ENCODE measurements at places on chromosomes 12 and 14.

- no peak for DNase-seq
Observed at GRCh38 chr14:98412431-98412830, 859.6 kb downstream of the BCL11B start.

DNA sequence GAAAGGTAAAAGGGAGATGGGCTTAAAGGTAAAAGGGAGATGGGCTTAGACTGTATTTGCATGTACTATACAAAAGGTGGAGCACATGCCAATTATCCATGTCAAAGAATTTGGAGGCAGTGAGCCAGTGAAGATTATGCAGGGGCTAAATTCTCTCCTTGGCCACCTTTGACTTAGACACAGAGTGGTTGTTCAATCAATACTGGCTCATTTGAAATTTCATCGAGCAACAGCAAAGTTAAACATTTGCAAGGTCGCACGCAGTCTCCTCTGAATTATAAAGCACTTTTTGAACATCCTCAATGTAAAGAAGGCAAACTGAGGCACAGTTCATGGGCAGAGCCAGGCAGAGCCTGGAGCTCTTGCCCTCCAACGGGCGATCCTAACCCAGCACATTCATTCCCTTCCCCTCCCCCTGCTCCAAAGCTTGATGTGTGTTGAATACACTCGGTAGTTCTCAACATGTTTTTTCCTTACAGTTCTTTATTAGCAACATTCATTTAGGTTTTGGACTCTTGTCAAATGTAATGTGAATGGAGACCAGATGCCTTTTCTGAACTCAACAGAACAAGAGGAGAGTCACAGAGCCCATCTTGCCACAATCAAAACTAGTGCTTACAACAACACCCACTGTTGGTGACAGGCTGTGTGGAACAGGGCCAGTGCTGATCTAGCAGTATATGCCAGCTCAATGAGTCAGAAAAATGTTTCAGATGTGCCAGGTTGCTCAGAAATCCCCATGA, 169.7 kb upstream of the G2E3 start:
- DNase-seq = no peak

- no peak for DNase-seq
Observed at GRCh38 chr12:132632521-132633228, 14.1 kb downstream of the P2RX2 start.

DNA sequence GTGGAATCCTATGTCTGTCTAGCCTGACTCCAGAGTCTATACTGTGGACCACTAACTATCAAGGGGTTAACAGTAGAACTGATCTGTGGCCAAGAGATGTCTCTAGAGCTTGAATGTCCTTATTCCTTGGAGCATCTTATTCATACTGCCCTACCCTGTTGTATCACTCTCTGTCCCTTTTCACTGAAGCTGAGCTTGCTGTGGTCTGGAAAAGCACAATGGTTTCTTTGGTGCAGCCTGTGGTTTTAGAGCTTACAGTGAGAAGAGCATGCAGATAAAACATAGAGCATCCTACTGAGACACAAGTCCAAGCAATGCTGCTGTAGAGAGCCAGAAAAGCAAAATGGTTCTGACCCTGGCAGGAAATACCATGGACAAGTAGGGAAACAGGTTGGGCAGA, 367.0 kb upstream of the ATP2B1 start:
- no peak for DNase-seq

GRCh38 chr12:28374556-28374955, 184.3 kb downstream of the CCDC91 start:
- DNase-seq = no peak

DNA sequence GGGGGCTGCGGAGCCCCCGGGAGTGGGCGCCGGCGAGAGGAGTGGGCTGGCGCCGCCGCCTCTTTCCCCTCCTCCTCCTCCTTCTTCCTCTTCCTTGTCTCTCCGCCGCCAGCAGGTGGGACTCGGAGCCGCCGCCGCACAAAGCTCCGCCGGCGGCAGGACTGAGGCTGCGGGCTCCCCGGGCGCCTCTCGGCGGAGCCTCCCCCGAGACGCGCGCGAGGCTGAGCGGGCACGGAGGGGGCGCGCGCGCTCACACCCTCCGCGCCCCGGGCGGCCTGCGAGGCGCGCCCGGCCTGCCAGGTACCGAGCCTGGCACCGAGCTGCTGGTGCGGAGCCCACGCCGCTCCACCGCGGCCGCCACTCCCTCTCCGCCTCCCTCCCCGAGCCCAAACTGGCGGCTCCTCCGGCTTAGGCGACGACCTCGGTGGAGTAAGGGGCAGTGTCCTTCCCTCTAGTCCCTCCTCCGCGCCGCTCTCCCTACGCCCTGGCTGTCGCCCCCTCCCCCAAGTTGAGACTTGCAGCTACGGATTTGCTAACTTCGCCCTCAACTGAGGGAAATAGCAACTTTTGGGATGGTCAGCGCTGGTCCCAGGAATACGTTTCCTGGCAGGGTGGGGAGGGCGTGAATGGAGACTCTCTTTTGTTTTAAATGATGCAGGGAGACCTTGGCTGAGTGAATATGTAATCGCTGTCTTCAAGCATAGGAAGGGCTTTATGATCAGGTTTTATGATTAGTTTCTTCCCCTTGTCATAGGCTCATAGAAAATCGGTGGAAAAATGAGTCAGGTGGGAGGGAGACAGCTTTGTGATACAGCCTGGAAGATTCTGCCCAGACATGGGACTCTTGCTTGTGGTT, 199.5 kb upstream of the CAND1 start:
- DNase-seq = peak; percentile 62

DNA sequence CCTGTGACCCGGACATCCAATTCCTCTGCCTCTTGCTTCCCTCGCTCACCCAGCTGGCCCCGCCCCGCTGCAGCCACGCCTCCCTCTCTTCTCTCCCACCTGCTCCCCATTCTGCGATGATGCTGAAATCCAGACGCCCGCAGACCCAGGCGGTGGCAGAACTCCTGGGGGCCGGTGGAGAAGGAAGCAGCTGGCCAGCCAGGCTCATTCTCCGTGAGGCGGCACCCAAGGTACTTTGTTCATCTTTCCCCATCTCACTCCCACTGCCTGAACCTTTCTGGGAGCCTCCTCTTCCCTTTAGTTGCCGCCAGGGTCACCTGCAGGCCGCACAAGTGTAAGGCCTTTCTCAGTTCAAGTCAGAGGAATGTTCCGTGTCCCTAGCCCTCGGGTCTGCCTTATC, 35.7 kb downstream of the FOXN4 start:
- DNase-seq = no peak

DNA sequence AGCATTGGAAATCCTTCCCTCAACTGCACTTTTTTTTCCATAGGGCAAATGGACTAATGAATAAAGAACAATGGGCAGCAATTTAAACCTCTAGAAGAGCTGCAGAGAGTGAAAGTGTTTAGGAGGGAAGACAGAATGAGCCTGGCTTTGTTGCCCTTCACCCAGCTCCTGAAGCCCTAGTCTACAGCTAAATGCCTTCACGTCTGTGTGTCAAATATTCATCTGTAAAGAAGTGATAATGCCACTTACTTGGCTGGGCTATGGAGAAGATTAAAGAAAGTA, 45.6 kb downstream of the FLRT2 start:
- DNase-seq = no peak

- DNase-seq = peak; percentile 76
Observed at GRCh38 chr14:37230551-37231194, 32.9 kb downstream of the MIPOL1 start.

GRCh38 chr12:59431266-59431665, 164.6 kb upstream of the SLC16A7 start:
- DNase-seq = no peak

- DNase-seq = no peak
Observed at GRCh38 chr14:94863366-94863765, 93.5 kb upstream of the GSC start.

GRCh38 chr12:107702106-107702505, 16.5 kb downstream of the PWP1 start:
- DNase-seq = no peak

DNA sequence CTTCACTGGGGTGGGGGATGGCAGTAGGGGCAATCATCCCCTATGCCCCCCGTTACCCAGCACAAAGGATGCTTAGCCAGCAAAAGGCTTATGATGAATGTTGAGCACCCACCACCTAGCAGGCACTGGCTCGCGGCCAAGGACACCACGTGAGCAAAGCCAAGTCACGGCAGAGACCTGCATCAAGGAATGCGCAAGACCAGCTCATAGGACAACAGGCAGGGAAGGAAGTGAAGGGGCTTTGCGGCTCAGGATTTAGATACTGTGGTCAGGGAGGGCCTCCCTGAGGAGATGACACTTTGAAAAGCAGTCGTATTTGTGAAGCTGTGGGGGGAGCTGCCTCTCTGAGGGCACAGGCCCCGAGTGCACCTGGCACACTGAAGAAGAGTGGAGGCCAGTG, 32.8 kb downstream of the SH2B3 start:
- DNase-seq = no peak

Measured in NCI-H2081 (cell line).